ENCODE measurements at places on chromosomes 4 and X.

- DNase-seq = no peak
Measured at GRCh38 chrX:21843179-21843578, 3.8 kb downstream of the MBTPS2 start.

DNA sequence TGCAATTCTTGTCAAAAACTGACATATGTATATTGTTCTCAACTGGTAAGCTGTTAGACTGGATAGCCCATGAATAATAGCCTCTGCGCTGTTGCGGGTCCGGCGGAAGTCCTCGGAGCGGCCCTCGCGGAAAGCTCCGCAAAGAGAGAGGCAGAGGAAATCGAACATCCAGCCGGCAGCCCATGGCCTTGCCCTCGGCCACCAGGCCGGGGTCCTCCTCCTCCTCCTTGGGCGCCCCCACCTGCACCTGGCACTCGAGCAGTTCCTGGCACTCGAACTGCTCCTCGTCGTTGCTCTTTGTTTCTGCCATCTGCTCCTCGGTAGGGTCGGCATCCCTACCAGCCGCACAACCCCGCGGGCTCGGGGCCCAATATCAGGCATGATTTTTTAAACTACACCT, 1176.3 kb downstream of the PCDH18 start:
- no peak for DNase-seq

DNA sequence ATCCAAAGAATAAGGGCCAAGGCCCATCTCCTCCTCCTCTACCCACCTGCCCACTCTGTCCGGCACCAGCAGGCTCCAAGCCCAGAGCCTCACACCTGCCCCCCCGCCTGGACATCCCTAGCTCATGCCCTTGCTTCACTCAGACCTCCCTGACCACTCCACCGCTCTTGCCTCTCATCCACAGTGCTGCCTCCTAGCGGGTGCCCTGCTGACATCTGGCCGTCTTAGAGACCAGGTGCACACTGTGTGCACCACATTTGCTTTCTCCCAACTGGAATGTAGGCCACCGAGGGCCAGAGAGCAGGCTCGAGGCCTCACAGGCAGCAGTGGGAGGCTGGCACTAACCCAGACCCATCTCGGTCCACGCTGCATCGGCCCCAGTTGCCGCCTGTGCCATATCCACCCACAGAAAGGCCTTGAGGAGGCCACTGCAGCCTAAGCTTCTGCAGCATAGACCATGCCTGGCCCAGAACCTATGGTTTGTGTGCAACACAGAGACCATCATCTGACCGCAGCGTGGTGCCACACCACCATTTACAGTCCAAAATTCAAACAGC, 13.5 kb downstream of the LETM1 start:
- DNase-seq = no peak

DNA sequence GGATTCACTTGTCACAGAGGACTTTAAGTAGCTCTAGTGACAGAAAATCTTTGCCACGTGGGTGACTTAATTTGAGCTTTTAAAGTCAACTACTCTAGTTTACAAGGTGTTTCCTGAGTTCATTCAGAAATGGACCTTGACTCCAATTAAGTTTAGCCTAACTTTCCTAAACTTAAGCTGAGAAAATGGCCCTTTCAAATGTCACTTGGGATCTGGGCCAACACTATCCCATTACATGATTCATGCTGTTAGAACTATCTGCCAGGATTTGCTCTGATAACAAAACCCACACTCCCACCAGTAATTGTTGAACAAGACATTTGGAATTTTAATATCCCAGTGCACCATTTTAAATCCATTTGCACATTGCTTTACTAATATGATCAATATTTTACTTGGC, 40.8 kb downstream of the C4orf46 start:
- no peak for DNase-seq

DNA sequence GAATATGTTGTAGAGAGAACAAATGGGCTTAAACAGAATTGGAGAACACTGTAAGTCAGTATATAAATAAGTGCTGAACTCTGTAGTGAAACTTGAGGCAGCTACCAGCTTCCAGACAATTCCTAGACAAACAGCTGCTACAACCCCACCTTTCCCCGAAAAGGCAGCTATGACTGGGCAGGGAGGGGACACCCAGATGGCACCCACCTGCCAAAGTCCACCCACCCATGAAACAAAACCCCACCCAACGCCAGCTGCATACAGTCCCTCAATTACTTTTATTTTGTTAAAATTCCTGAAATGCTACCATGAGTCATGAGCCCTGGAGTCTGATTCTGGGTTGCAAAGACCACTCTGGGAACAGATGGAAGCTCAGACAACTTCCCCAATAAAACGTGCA, 24.4 kb downstream of the RELL1 start:
- no peak for DNase-seq

DNA sequence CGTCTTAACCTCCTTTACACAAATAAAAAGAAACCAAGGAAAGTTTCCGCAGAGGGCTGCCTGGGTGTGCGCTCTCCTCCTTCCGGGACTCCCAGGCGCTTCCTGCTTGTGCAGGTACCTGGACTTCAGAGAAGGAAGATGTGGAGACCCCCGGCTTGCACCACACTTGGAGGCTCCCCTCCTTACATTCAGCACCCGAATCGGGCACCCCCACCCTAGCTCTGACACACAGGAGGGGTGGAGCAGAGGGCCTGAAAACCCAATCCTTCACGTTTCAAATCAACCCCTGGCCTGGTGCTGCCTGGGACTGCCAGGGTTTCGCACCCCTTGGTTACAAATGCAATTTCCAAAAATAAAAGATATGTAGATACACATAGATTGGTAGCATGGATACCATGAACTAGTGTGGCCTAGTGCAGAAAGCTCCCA, 3.1 kb downstream of the NKX3-2 start:
- DNase-seq = no peak

DNA sequence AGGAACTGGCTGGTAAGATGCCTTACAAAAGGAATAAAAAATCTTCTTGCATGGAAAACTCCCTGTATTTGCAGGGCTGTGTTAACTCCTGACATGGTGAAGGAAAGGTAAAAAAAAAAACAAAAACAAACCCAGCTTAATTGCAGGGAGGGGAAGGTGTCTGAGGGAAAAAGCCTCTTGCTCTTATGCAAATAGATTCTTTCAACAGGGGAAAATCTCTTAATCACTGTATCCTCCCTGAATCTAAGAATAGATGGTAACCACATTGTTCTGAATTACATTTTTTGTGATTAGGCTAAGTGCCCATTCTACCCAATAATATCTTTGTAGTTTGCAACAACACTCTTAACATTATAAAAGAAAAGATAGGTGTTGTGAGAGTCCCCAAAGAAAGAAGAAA, 172.6 kb downstream of the RBM46 start:
- no peak for DNase-seq

GRCh38 chr4:59608466-59608865, 1591.7 kb upstream of the ADGRL3 start:
- DNase-seq = no peak

All from stimulated activated CD4-positive, alpha-beta T cell treated with anti-CD3 and anti-CD28 coated beads, TNF-alpha, amount 100 ng/mL, for 1 hour (primary cell).